NCI-H226 (cell line): ENCODE measurements at places on chromosomes 7 and 10.

GRCh38 chr7:35565927-35566326, 129.0 kb downstream of the HERPUD2 start:
- DNase-seq = no peak

DNA sequence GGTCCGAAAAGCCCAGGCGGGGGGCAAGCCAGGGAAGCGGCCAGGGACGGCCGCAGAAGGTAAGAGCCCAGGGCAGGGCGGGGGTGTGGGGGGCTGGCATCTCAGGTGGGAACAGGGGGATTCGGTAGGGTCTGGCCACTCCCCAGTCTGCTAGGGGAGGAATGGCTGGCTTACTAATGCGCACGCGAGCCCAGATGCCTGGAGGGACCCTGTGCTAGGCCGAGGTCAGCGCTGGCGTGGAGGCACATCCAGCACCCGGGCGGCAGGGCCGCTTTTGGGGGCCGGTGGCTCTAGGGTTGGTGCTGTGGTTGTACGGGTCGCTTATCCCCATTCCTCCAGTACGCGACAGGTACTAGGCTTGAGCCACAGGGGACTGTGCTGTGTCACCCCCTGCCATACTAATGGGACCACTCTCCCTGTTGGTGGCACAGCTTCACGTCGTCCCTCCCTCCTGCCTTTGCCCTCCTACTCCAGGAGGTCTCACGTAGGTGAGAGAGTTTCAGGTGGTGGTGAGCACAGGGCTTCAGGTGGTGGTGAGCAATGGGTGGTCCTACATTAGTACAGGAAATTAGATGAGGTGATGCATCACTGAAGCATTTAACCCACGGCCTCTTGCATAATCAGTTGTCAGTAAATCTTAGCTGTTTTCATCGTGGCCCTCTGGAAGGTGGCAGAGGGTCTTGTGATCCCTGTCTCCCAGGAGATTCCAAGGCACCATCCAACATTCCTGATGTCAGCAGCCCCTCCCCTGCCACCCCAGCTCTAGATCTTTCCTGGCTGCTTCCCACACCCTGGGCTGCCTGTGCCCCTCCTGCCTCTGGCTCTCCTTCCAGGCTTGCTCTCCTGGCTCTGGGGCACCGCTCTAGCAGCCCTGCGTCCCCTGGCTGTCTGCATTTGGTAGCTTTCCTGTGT, 971 bp downstream of the AEBP1 start:
- DNase-seq = peak; percentile 72

GRCh38 chr7:1973321-1974251, 259.2 kb downstream of the MAD1L1 start:
- DNase-seq = no peak

- DNase-seq = no peak
These were observed 179.3 kb downstream of the ARHGAP12 start for GRCh38 chr10:31749301-31749700.

GRCh38 chr7:33981226-33981625, 75.9 kb downstream of the BMPER start:
- DNase-seq = peak; percentile 67

DNA sequence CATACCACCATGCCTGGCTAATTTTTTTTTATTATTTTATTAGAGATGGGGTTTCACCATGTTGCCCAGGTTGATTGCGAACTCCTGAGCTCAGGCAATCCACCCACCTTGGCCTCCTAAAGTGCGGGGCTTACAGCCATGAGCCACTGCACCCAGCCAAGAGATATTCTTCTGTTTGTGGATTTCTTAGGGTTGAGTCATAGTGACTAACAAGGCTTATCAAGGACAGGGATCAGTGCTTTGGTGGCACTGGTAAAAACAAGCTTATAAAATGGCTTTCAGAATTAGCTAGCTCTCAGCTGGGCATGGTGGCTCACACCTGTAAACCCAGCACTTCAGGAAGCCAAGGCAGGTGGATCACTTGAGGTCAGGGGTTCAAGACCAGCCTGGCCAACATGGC, 122.4 kb downstream of the ZNF248 start:
- no peak for DNase-seq
